COR-L47 (cell line): ENCODE measurements at places on chromosomes 3 and 15.

DNA sequence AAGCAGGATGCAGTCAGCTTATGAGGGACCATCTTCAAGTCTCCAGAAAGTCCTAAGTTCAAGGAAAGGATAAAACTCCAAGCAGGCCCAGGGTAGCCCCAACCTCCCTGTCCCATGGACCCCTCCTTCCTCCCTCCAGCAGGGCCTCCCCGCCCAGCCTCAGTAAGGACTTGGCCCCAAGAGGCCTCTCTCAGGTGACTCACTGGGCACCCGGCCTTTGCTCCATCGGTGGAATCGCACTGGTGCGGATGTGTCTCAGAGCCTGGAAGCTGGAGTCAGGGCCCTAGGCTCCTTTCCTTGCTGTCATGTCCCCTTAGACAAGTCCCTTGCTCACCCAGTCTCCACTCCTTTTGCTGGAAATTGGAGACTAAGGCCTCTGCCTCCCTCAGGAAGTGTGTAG is 114.4 kb upstream of the RNF7 start:
- DNase-seq = no peak

- no peak for DNase-seq
These were observed 114.0 kb upstream of the POU1F1 start for GRCh38 chr3:87390353-87390752.

DNA sequence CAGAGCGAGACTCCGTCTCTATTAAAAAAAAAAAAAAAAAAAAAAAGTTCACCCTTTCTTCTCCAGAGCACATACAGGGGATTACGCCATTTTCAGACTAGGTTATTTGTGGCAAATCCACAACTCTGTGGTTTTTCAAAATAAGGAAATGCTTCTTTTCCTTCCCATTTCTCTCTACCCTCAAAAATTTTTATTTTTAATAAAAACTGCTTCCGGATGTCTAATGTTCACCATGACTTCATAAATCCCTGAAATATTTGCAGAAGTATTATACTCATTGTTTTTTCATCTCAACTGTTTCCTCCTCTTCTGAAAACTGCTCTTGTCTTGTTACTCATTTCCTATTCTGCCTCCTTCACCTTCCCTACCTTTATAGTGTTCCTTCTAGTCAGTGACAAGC is 45.0 kb upstream of the SLC12A8 start:
- no peak for DNase-seq

DNA sequence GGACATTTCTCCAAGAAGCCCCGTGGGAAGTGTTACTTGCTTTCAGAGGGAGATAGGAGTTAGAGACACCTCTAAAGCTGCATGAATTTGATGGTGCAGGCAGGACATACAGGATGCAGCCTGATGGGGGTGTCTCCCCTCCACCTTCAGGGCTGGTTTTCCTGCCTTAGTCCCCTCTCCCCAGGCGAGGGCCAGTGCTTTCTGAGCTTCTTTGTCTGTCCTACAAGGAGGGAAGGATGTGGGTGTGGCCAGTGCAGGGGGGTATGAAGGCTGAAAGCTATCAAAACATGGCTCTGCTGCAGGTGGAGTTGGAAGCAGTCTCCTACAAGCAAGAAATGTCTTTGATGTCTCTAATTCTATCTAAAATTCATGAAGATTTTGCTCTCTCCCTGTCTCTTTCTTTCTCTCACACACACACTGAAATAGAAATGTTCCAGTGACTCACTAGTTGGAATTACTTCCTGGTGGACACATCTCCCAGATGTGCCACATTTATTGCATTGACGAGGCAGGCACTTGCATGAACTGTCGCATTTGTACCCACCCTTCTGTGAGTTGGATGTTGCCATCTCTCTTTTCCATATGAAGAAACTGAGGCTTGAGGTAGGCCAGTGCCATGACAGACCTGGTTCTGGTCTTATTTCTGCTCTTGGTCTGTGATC is 13.9 kb upstream of the PODXL2 start:
- DNase-seq = no peak

DNA sequence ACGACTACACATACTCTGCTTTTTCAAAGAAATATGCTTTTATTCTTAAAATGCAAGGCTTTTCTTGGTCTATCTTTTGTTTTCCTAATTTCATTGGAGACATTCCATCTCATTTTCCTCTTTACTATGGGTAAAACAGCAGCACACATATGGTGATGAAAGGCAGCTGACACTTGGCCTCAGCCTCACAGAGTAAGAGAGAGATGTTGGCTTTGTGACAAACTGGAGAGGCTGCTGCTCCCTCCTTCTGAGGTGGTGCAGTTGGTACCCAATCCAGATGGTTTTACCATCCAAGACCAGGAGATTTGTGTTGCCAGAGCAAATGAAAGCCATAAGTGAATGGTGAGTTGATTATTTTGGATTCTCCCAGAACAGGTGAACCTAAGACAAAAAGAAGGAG is 13.2 kb upstream of the SLC2A2 start:
- DNase-seq = no peak

DNA sequence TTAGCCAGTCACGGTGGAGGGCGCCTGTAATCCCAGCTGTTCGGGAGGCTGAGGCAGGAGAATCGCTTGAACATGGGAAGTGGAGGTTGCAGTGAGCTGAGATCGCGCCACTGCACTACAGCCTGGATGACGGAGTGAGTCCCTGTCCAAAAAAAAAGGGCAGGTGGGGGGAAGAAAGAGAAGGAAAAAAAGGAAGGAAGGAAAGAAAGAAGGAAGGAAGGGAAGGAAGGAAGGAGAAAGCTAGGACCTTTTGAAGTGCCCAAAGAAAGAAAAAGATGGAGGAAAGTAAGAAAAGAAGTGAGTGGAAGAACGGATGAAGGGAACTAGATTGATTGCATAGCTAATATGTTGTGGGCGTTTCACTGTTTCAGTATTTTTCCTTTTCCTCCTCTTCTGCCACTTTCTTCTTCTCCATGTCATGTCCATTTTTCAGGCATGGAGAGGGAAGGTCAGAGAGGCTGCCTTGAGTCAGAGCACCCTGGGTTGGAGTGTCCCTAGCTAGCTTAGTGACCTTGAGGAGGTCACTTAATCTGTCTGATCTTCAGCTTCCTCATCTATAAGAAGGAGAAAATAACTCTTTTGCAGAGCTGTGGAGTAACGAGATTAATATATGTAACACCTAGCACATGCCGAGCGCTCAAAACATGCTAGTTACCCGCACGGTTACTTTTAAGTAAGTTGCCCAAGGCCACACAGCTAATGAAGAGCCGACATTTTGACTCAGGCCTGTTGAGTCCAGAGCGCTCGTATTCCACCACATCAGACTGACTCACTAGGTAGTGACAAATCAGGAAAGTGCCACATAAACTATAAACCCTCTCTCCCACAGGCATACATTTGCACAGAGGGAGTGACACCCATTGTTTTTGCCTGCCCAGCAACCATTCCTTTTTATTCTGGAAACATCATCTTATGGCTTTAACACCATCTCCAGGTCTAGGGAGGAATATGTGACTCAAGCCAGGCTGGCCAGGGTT is 42.2 kb downstream of the BHLHE40 start:
- no peak for DNase-seq

- DNase-seq = no peak
These were observed 89.2 kb downstream of the CORO2B start for GRCh38 chr15:68667800-68668625.

DNA sequence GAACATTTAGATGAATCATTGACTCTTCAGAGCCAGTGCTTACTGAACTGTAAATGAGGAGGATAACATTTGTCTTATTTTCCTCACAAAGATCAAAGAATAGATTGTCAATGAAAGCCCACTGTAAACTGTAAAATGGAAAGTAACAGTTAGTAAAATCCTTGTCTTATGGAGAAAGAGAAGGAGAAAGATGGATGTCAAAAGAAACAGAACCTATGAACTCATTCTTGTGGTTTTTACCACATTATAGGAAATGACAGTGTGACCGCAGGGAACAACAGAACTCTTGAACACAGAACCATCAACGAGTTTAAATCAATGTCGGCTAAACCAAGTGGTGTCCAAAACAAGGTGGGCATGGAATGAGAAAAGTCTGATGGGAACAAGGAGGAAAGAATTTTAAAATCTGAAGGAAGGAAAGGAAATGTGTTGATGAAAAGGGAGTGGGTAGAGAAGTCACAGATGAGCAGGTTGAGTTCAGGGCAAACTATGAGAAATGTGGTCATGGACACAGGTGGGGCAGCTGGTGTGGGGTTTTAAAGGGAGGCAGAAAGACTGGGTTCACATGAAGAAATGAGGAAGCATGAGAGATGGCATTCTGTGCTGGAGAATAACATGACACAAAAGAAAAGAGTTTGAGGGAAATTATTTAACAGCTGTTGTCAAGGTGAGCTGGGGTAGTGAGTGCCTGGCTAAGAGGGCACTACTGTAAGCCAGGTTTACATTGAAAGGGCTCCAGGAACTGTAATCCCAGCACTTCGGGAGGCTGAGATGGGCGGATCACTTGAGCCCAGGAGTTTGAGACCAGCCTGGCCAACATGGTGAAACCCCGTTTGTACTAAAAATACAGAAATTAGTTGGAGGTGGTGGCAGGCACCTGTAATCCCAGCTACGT is 42.4 kb upstream of the ETV5 start:
- DNase-seq = no peak

GRCh38 chr3:52330194-52330805 is 14.2 kb downstream of the DNAH1 start:
- no peak for DNase-seq

- DNase-seq = peak; percentile 46
These were observed 59.4 kb downstream of the SLC6A6 start for GRCh38 chr3:14461748-14462324.

- no peak for DNase-seq
These were observed 386.0 kb downstream of the EPHA6 start for GRCh38 chr3:97200387-97200786.

DNA sequence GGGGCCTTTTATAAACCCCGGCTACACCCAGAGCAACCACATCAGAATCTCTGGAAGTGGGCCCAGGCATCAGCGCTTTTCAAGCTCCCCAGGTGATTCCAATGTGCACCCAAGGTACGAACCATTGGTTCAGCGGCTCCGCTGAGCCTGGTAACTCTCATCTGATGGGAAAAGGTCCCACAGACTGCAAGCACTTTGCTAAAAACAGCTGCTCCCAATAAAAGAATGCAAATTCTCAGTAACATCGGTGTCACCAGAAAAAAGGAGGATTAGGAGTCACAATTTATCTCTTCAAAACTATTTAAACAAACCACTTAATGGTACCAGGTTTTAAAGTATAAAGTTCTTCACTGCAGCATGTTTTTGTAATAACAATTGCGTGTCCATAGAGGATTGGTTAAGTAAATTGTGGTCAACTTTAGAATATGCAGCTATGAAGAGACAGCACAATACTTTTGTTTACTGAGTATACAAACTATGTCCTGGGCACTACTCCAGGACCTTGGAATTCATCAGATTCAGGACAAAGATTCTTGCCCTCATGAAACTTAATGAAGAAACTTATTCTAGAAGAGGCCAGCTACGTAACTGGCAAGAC is 660.7 kb upstream of the ADAMTS9 start:
- DNase-seq = no peak

- DNase-seq = peak; percentile 28
These were observed 124.6 kb downstream of the TMEM108 start for GRCh38 chr3:133162670-133163305.

- no peak for DNase-seq
These were observed 157.7 kb downstream of the SMAD6 start for GRCh38 chr15:66859688-66860253.

GRCh38 chr3:68973639-68974038 is 39.8 kb downstream of the EOGT start:
- DNase-seq = no peak

DNA sequence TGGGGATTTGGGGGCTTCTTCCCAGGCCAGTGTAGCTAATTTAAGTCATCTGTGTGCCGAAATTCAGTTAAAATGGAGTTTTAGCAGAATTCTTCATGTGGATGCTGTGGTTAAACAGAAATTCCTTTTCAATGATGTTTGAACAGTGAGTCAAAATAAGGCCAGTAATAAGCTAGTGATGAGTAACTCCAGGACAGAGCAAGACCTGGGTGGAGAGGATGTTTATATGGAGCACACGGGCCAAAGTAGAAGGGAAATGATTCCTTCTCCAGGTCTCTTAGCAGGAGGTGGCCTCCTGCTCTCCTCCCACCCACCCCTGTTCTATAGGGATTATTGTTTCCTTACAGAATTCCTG is 31.9 kb upstream of the UACA start:
- no peak for DNase-seq

- DNase-seq = no peak
These were observed 75.9 kb upstream of the CADPS start for GRCh38 chr3:62951037-62951613.

- DNase-seq = no peak
These were observed 1.3 kb upstream of the INSYN1 start for GRCh38 chr15:73754461-73754860.

DNA sequence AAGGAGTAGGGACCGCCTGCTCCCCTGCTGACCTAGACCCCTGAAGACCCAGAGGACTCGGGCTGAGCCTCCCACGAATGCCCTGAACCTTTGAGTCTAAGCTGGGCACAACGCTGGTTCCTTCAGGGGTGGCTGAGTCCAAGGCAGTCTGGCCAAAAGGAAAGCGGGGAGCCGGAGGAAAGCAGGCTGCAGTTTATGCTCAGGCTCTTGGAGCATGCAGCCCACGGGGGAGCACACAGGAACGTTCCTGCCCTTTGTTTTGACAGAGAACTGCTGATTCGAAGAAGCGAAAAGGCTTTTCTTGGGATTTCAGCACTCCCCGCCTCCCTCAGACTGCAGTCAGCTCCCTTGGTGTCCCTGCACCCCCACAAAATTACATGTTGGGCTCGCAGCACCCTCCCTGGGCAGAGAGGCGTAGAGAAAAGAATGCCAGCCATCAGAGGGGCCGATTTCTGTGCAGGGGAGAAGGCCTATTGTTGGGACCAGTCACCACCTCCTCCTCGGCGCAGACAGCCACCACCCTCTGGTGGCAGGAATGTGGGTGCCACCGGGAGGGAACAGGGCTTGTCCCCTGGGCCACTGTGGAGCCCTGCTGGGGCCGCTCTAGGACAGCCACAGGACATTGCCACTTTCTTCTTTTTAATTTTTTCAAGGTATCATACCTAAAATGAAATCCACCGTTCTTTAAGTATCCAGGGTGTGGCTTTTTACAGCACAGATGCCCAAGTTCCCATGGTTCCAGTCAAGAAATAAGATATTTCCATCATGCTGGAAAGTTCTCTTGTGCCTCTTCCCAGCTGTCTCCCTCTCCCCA is 72.2 kb downstream of the SMAD6 start:
- peak; percentile 58 for DNase-seq

DNA sequence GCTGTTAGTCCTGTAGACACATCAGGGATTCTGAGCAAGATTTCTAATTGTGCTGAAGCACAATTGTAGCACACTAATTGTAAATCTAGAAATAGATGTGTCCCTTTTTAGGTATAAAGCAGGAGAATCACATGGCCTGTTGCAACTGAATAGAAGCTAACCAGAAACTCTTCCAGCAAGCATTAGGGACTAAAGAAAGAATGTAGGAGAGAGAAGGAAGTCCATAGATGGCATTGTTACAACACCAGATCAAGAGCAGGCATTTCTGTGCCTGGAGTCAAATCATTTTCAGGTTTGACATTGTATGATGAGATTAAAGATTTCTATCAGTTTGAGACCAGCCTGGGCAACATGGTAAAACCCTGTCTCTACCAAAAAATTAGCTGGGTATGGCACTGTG is 27.4 kb downstream of the CALML4 start:
- no peak for DNase-seq
